ENCODE measurements at places on chromosomes 16 and 17. TPM values are rescaled to one million over a fixed set of nuclear protein-coding genes. Genes with fewer than 3 reads are reported as not detected.

The TP53TG3 gene
- not detected for total RNA-seq

The CLDN6 gene
- total RNA-seq, result not detected

The CD300H gene
- 0.97 TPM for total RNA-seq

The NPIPB13 gene
- total RNA-seq, result 3.5 TPM

The TPSG1 gene
- 0.37 TPM for total RNA-seq

DNA sequence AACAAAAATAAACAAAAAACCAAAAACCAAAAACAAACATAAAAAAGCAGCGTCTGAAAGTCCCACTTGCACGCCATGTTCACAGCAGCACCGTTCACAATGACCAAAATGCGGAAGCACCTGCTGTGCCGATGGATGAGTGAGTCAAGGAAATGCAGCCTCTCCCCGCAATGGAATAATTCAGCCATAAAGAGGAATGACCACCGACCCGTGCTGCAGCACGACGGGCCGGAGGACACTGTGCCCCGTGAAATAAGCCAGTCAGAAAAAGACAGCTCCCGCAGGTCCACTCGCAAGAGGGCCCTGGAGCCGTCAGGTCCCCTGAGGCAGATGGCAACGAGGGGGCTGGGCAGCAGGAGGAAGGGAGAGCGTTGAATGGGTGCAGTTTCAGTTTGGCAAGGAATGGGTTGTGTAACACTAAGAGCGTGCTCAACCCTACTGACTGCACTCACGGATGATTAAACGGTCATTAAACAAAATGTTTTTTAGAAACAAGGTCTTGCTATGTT lies 5.1 kb downstream of the CLCN7 start:
- no peak overlapping the region for H3K27ac ChIP-seq
- no peak for DNase-seq
- no peak overlapping the region for H3K4me3 ChIP-seq
- peaks cover 17% of the 10 kb centered on the region for H3K4me1 ChIP-seq

- H3K36me3 ChIP-seq, result no peaks in the 10 kb centered on the region
- no peaks in the 10 kb centered on the region for H3K4me1 ChIP-seq
- H3K27ac ChIP-seq, result no peak overlapping the region
- no peak for DNase-seq
Observed at GRCh38 chr16:12449795-12450194, 353.9 kb downstream of the CPPED1 start.

DNA sequence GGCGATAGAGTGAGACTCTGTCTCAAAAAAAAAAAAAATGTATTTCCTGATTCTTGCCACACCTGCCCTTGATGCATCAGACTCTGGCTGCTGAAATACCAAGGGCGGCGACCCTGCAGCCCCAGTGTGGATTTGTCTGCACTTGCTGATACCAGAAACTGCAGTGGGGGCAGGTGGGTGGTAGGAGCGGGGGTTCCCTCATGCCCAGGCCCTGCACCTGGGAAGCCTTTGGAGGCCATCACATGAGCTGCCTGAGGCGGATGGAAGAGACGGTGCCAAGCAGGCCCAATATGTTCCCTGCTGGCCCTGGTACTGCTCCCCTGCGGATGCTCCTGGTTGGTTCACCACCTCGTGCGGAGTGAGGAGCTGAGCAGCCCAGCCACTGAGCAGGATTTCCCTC lies 50.6 kb downstream of the MARF1 start:
- no peak overlapping the region for H3K27ac ChIP-seq
- H3K4me3 ChIP-seq, result no peak overlapping the region
- peaks cover 18% of the 10 kb centered on the region for H3K4me1 ChIP-seq
- H3K36me3 ChIP-seq, result peaks cover 24% of the 10 kb centered on the region
- no peaks in the 10 kb centered on the region for H3K27me3 ChIP-seq
- DNase-seq, result no peak

DNA sequence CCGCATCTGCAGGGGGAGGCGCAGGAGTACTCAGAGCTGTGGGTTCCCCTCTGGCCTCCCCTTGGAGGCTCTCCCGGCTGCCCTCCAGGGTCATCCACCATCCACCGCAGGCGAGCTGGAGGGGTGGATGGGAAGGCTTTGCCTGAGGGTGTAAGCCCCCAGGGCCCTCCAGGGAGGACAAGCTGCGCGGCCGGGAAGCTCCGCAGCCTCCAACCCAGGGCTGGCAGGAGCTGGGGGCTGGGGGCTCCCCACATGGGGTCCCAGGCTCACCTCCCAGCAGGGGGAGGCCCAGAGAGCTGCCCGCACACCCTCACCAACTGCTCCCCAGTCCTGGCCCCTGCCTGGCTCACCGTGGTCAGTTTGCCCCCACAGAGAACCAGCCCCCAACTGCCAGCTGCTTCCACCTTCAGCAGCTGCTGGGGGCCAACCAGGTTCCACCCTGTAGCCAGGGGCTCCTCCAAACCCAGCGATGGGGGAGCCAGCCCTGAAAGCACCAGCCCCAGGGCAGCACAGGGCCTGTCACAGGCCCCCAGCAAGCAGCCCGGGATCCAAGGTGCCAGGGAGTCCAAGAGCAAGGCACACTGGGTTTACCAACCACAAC lies 19.8 kb upstream of the CHMP6 start:
- H3K36me3 ChIP-seq, result no peaks in the 10 kb centered on the region
- peaks cover 20% of the 10 kb centered on the region for H3K4me1 ChIP-seq
- DNase-seq, result no peak
- H3K4me3 ChIP-seq, result no peak overlapping the region
- H3K27ac ChIP-seq, result no peak overlapping the region

DNA sequence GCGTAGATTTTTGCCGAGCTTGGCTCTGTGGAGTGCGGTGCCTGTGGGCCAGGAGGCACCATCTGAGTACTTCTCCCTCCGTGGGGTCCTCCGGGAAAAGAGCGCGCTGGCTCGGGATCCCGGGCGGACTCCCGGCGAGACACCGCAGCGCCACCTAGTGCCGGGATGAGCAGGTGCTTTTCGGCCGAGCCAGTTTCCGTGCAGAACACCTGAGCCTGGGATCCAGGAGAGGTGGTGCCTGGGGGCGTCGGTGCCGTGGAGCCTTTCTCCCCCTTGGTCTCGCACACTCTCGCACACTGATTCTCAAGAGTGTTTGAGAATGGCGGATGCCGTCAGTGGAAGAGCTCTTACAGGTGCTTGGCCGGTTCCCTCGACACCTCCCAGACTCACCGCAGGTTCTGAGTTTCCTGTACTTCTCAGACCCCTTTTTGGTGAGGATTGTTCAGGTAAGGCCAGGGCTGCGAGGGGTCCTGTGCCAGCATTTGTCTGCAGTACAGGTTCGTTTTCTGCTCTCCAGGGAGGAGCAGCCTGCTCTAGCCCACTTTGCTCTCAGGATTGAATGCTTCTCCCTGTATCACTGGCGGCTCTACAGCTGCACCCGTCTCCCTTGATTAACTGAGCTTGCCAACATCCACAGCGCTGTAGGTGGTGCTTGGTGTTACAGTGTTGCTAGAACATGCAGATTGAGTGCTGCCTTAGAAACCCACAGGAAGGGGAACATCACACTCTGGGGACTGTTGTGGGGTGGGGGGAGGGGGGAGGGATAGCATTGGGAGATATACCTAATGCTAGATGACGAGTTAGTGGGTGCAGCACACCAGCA lies 23.3 kb downstream of the TBCD start:
- peaks cover 5% of the 10 kb centered on the region for H3K4me1 ChIP-seq
- peak; percentile 74 for DNase-seq
- H3K4me3 ChIP-seq, result no peak overlapping the region
- H3K27ac ChIP-seq, result no peak overlapping the region

DNA sequence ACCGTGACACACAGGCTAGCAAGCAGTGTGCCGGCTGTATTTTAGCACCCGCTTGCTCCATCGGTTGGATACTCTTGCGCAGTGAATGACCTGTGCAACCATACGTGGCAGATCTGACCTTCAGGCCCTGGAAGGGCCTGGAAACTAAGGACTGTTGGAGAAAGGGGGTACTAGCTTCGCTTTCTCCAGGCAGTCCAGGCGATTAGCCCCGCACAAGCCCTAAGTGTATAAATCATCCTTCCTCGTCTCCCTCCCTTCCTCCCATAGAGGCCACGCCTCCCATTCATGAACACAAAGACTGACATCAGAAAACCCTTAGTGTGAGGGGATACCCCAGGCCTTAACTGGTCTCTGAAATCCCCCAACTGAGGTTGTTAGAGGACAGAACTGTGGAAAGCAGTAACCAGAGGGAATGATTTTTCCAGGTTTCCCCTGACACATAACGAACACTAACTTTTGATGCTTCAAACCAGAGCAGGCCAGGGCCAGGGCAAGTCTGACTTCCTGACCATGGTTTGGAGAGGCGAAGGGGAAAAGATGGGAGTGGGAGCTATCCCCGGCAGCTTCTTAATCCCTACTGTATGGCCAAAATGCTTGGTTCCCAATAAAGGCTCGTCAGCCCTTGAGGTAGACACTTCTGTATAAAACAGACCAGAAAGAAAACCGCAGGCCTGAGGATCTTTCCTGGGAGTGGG lies 1.4 kb upstream of the DYNLL2 start:
- H3K36me3 ChIP-seq, result peaks cover 17% of the 10 kb centered on the region
- DNase-seq, result no peak
- no peak overlapping the region for H3K4me3 ChIP-seq

- DNase-seq, result no peak
- H3K4me1 ChIP-seq, result peaks cover 4% of the 10 kb centered on the region
- H3K27ac ChIP-seq, result no peak overlapping the region
- H3K27me3 ChIP-seq, result peaks cover 7% of the 10 kb centered on the region
Observed at GRCh38 chr16:84555418-84556196, 51.1 kb upstream of the MEAK7 start.

- H3K4me3 ChIP-seq, result peak within 1 kb of the TSS; percentile 34
- H3K4me1 ChIP-seq, result peaks cover 13% of the 10 kb centered on the region
Observed at GRCh38 chr17:81902023-81902652, at the start of gene NPB. Gene NPB (plus strand): TSS chr17:81902238. CDS start chr17:81902278, 40 bp downstream.

GRCh38 chr16:71966932-71967331 lies 33.3 kb downstream of the PKD1L3 start:
- H3K4me3 ChIP-seq, result no peak overlapping the region
- H3K4me1 ChIP-seq, result no peaks in the 10 kb centered on the region
- H3K36me3 ChIP-seq, result no peaks in the 10 kb centered on the region
- no peak for DNase-seq
- no peaks in the 10 kb centered on the region for H3K27me3 ChIP-seq
- no peak overlapping the region for H3K27ac ChIP-seq

- H3K27me3 ChIP-seq, result no peaks in the 10 kb centered on the region
- no peak overlapping the region for H3K4me3 ChIP-seq
- H3K27ac ChIP-seq, result no peak overlapping the region
- H3K36me3 ChIP-seq, result no peaks in the 10 kb centered on the region
- peaks cover 14% of the 10 kb centered on the region for H3K4me1 ChIP-seq
Observed at GRCh38 chr17:47199627-47200324, 9.4 kb upstream of the MYL4 start.

- peak; percentile 40 for DNase-seq
- H3K4me3 ChIP-seq, result peak overlapping the region; percentile 27
- no peaks in the 10 kb centered on the region for H3K36me3 ChIP-seq
- H3K4me1 ChIP-seq, result peaks cover 44% of the 10 kb centered on the region
Observed at GRCh38 chr16:23132775-23133463, 16.3 kb downstream of the USP31 start.

DNA sequence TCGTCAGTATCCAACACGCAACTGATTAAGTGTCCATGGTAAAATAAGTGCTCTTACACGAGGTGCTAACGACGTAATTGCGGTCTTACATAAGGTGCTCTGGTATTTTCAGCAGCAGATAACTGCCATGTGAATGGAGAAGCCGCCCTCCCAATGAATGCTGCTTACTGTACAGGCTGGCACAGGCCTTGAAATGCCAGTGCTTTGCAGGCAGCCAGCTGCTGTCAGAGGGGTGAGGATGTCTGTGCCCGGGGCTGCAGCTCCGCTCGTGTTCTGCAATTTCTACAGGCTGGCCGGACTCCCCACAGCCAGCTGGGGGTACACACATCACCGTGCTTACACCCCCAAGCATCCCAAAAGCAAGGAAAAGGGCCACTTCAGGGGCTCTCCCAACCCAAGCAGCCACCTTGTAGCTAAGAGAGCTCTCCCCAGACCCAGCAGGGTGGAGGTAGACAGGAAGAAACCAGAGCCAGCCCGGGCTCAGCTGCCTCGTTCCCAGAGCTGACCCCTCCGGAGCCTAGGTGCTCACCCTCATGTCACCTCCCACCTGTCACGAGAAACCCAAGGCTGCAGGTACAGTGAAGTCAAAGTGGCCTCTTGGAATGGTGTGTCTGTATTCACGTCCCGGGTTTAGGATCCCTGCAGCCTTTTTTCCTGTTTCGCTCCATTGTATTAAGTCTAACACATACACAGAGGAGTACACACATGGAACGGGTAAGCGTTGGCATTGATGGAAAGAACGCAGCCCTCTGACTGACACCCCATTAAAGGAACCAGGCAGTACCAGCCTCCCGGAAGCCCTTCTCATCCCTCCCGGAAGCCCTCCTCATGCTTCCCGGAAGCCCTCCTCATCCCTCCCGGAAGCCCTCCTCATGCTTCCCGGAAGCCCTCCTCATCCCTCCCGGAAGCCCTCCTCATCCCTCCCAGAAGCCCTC lies 27.2 kb upstream of the RPH3AL start:
- H3K4me1 ChIP-seq, result no peaks in the 10 kb centered on the region
- no peaks in the 10 kb centered on the region for H3K27me3 ChIP-seq
- H3K27ac ChIP-seq, result peak overlapping the region; percentile 56
- no peaks in the 10 kb centered on the region for H3K36me3 ChIP-seq
- no peak overlapping the region for H3K4me3 ChIP-seq

DNA sequence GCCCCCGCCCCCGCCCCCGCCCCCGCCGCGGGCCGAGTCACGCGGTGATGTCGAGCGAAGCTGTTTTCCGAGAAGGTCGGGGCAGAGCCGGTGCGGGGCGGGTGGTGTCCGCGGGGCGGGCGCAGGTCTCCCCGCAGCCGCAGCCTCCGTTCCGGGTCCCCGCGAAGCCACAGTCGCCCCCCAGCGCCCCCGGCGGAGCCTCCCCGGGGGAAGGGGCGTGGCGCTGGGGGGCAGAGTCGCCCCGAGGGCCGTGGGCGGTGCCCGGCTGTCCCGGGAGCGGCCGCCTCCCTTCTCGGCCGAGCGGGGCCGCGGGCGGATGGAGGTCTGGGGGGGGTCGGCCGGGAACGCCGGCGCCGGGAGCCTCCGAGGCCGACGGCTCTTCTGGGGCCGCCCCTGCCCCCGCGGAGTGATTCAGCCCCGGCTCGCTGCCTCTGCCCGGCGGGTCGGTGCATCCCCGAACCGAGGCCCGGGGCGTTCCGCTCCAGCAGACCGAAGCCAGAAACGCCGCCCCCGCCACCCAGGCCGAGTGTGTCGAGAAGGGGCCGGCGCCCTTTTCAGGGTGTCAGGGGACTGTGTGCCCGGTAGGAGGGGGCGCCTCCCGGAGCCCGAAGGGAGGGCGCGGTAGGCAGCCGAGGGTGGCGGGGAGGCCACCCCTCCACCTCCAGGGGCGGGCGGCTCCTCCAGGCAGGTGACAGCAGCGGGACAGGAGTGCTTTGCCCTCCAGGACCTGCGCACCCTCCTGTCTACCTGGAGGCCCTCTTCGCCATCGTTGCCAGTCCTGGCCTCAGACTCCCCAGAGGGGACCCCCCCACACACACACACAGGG lies 1.7 kb downstream of the METRNL start:
- no peaks in the 10 kb centered on the region for H3K36me3 ChIP-seq
- H3K4me3 ChIP-seq, result peak overlapping the region; percentile 96
- H3K27me3 ChIP-seq, result peaks cover 4% of the 10 kb centered on the region
- H3K4me1 ChIP-seq, result peaks cover 41% of the 10 kb centered on the region
- DNase-seq, result no peak

- no peaks in the 10 kb centered on the region for H3K4me1 ChIP-seq
- no peak overlapping the region for H3K27ac ChIP-seq
- peaks cover 16% of the 10 kb centered on the region for H3K36me3 ChIP-seq
- H3K27me3 ChIP-seq, result no peaks in the 10 kb centered on the region
- no peak for DNase-seq
Observed at GRCh38 chr17:49290690-49291359, 60.2 kb upstream of the PHOSPHO1 start.

GRCh38 chr17:67613961-67614360 lies 103.8 kb upstream of the NOL11 start:
- H3K4me3 ChIP-seq, result no peak overlapping the region
- peaks cover 11% of the 10 kb centered on the region for H3K4me1 ChIP-seq
- DNase-seq, result no peak
- H3K27ac ChIP-seq, result no peak overlapping the region

- peak; percentile 89 for DNase-seq
- peaks cover 48% of the 10 kb centered on the region for H3K4me1 ChIP-seq
- H3K4me3 ChIP-seq, result peak overlapping the region; percentile 79
Observed at GRCh38 chr17:7841396-7841914, 7.4 kb downstream of the KDM6B start.

Measured in heart right ventricle (tissue), 16 donors.